ENCODE measurements at places on chromosomes 6 and 20.

GRCh38 chr6:156752666-156753301, 24.4 kb upstream of the ARID1B start:
- DNase-seq = peak; percentile 33

- DNase-seq = no peak
Observed at GRCh38 chr20:64038224-64038564, 2.2 kb downstream of the C20orf204 start.

- DNase-seq = peak; percentile 49
Observed at GRCh38 chr6:10112871-10113549, 301.9 kb downstream of the TFAP2A start.

- DNase-seq = no peak
Observed at GRCh38 chr6:41577356-41578216, 31.4 kb downstream of the FOXP4 start.

DNA sequence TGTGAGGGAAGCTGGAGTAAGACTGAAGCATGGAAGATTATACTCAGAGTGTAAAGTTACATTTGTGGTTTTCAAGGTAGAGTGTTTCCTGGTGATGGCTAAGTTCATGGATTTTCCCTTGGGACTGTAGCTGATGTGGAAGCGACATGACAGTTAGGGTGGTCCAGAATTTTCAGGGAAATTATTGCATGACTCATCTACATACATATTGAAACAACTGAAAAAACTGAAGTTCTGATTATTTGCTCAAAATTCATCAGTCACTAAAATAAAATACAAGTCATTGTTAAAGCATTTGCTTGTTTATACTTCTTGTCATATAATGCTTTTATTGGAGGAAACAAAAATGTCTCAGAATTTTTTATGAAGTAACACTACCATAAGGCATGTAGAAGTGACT, 700.0 kb downstream of the RFPL4B start:
- DNase-seq = no peak

GRCh38 chr6:131982740-131983259, 31.6 kb upstream of the CCN2 start:
- no peak for DNase-seq

DNA sequence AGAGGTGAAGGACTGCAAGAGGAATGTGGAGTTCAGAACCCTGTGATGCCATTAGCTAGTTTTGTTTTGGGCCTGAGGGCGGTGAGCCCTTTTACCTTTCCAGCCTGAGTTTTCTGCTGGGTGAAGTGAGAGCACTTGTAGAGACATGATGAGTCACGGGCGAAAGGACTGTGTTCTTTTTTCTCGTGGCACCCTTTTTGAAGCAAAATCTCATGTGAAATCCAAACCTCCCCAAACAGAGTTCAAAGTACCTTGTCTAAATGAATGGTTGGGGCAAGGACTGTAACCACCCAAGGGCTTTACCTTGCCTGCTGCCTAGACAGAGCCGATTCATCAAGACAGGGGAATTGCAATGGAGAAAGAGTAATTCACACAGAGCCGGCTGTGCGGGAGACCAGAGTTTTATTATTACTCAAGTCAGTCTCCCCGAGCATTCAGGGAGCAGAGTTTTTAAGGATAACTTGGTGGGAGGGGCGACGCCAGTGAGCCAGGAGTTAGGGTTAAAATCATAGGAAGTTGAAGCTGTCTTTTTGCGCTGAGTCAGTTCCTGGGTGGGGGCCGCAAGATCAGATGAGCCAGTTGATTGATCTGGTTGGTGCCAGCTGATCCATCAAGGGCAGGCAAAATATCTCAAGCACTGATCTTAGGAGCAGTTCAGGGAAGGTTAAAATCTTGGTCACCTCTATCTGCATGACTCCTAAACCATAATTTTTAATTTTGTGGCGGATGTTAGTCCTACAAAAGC, 25.8 kb downstream of the SAMD5 start:
- no peak for DNase-seq

- no peak for DNase-seq
Observed at GRCh38 chr20:25282034-25282781, 34.3 kb downstream of the PYGB start.

DNA sequence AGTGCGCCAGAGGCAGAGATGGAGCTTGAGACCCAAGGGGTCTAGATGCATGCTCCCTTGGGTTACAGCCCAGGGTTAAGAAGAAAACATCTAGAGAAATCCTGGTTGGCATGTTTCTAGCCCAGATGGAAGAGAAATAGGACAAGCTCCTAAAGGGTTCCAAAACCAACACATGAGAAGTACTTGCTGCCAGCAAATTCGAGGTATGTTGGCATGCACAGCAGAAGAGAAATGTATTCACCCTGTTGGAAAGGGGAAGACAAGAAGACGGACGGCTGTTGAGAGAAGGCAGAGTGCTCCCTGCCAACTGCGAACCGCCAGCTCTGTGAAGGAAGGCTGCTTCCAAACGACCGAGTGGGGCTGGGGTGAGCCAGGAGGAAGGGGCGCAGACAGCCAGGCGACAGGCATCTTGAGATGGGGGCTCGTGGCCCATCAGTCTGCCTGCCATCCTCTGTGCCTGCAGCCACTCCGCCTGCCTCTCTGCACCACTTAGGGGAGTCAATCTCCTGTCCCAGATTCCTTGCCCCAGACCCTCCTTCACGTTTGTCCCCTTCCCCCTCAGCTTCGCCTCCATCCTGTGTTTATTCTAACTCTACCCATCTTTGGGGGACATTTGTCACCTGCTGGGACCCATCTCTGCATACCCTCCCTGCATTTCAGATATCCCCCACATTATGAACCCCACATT, 249.2 kb downstream of the CDC5L start:
- DNase-seq = no peak

GRCh38 chr6:104623052-104623690, 236.5 kb downstream of the HACE1 start:
- no peak for DNase-seq

DNA sequence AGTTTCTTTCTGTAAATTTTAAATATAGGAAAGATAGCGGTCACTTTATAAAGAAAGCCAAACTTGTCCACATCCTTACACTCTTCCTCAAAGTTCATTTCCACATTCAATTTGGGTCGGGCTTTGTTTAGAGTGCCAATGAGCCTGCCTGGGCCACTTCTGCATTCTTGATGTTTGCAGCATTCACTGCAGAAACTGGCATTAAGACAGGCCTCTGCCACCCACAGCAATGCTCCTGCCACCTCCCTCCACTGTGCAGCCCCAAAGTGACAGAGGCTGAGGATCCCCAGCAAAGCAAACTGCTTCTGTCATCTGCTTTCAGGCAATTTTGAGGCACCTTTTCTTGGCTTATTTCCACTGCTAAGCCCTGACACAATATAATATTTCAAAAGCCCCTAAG, 61.2 kb downstream of the TNFAIP3 start:
- DNase-seq = no peak

DNA sequence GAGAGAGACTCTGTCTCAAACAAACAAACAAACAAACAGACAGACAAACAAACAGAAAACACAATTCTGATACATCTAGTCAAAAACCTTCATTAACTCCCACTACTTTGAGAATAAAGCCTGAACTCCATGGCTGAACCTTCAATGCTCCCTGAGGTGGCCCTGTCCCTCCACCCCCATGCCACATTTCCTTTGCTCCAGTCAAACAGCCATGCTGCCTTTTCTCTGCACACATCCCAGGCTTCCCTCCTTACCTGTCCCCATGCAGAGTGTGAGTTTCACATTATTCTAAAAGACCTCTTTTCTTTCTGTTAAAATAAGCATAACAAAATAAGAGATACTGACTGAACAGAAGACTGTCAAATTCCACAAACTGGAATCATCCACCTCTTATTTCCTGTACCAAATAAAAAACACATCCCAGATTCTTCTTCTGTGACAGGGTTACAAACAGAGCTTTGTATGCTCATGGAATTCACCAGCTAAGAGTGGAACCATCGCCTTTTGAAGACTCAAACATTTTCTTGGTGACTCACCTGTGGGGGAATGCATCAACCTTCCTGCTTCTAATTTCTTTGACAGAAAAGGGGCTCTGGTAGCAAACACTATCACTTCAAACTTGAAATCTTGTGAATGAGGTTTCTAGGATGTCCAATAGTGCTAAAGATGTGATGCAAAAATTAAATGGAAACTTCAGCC, 71.0 kb upstream of the SLC22A16 start:
- DNase-seq = no peak

GRCh38 chr20:37480919-37481318, 40.1 kb upstream of the NNAT start:
- DNase-seq = no peak

DNA sequence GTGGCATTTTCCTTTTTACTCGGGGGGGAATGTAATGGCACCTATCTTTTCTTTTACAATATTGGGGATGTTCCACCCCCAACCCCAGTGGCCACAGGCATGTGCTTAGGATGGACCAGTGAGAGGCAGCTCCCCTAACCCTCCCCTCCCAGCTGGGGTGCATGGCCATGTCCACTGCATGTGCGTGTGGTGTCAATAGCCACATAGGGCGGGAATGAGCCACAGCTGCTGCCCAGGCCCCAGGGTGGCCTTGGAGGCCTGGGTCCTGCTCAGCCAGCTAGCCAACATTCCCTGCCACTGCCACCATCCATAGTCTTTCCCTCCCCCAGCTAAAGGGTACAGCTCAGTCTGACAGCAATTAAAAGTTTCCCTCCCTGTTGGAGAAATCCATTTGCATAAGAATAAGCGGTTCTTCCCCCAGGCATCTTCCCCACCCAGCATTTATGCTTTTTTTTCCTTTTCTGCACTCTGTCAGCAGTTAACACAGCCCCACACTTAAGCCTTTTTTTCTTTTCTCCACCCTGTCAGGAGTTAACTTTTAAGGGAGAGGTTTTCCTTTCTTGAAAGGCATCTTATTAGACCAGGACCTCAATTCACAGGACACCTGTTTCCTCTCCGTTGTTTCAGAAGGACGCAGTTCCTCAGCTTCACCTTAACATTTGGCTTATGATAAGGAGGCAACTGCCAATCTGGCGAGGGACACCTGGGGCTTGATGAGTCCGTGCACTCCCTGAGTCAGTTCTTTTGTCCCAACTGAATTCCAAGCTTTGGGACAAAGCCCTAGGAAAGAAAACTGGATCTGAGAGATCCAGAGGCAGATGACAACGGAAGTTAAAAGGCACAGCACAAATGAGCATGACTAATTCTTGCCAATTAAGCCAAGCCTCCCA, 121.4 kb downstream of the TPBG start:
- DNase-seq = no peak

DNA sequence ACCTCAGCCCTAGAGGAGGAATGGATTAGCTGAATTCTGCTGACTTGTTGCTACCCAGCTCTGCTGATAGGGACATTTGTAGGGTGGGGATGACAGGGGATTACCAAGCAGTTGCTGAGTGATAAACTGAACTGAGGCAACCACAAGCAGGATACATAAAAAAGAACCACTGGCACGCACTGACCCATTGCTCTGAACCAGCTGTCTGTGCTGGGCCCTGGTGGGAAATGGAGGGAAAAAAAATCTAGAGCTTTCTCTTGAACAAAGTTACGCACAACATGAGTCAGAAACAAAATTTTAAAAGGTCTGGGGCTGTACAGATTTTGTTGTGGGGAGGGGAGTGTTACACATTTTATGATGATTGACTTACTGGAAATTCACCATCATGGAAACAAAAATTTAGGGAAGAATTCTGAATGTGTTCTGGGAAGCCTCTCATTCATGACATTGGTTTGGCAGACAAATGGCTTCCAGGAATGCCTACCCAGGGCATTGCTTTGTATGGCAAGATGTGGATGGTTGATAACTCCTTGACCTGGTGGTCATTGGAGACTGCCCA, 37.7 kb downstream of the FOXO3 start:
- DNase-seq = no peak

- no peak for DNase-seq
Observed at GRCh38 chr20:38260025-38260377, 534 bp downstream of the KIAA1755 start.

DNA sequence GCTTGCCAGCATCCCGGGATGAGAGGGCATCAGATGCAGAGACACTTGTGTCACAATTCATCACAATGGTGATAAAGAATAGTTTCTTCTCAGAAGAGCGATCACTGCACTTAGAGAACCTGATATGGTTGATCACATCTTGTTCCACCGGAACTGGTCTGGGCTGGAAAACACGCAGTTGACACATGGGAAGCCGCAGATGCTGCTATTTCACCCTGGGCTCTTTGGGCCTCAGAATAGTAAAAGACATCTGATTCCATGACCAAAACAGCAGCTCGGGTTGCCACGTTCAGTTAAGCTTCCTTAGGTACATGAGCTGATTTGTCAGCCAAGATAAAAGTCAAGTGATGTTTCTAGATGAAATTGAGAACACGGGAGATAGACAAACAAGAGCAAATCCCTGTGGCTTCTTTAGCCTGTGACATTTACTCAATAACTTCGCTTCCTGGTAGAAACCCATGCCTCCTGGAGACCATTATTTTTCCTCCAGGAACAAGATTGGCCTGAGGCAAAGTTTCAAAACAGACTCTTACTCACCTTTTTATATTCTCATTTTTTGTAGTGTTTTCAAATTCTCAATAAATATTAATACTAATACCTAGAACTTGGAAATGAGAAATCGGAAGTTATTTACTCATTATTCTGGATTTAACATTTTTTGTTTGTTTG, 59.4 kb downstream of the TRMT6 start:
- no peak for DNase-seq

DNA sequence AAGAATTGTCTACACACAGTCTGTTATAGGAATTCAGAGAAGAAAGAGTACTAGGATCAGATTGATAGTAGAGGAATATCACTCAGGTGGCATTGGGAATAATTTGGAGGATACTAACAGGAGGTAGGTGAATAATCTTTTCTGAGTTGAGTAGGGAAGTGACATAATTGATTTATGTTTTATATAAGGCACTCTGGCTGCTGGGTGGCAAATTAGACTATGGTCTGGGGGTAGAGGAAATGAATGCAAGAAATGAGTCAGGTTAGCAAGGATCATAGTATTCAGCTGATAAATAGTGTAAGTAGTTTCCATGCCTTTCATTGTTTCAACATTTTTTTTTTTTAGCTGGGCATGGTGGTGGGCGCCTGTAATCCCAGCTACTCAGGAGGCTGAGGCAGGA, 113.3 kb downstream of the CDKAL1 start:
- DNase-seq = no peak

GRCh38 chr6:110864824-110865223, 9.8 kb upstream of the AMD1 start:
- no peak for DNase-seq

GRCh38 chr6:7832904-7833750, 77.5 kb downstream of the TXNDC5 start:
- DNase-seq = no peak

- no peak for DNase-seq
Observed at GRCh38 chr6:21900730-21901129, 307.2 kb downstream of the SOX4 start.

DNA sequence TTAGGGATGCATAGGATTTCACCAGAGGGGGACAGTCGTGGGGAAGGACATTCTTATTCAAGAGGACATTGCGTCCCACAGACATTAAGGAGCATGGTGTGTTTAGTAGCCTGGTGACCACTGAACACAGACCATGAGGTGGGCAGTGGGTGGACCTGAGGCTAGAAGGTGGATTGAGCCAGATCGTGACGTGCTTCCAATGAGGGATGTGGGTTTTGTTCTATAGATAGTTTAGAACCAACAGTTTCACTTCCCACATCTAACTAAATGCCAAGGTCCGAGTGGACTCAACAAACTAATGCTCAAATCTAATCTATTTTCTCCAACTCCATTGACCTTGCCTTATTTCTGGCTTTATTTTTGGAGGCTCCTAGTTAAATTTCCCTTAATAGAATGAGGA, 58.5 kb downstream of the OGFRL1 start:
- DNase-seq = no peak

Data from right kidney (tissue), 9 donors.